ENCODE measurements at places on chromosomes 5 and 9.

GRCh38 chr5:169719360-169720314 is 82.6 kb downstream of the DOCK2 start:
- DNase-seq: no peak

DNA sequence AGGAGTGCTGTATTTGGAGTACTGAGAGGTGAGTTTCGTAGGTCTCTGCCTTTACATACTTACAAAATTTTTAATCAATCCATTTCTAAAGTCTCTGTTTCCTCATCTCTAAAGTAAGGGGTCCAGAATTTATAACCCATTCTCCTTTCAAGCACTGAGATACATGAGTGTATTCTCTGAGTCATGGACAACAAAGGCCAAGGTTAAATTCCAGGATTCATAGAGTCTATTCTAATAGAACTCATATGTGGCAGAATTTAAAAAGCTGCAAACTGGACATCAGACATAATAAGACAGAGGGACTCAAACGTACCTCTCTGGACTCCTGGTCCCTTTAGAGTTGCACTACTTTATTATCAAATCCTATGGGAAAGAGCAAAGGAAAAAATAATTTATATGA is 112.5 kb upstream of the SLIT3 start:
- DNase-seq: no peak

- no peak for DNase-seq
Measured at GRCh38 chr9:16360247-16360646, 510.2 kb downstream of the BNC2 start.

DNA sequence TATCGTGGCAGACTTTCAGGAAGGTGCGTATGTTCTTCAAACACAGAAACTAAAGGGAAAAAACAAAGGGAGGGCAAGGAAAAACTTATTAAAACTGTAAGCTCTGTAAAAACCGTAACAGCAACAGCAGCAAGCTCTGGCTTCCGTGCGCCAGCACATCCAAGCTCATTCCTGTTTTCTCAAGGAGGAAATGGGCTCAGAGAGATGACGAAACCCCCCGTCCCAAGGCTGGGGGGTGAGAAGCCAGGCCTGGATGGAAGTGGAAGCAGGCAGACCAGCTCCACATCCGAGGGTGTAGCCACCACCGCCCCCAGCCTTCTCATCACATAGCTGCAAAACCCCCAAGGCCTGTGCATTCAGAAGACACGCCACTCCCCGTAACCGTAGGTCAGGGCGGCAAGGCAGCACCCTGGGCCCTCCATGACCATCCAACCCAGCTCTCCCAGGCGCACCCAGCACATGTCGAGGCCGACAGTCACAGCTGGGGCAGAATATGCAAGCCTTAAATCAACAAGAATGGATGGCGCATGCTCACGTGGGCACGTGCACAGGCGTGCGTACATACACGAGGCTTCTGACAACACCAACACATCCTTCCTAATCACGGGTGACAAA is 52.8 kb downstream of the VAV2 start:
- DNase-seq: peak; percentile 6

GRCh38 chr9:93891549-93892310 is 63.4 kb downstream of the BARX1 start:
- DNase-seq: no peak

DNA sequence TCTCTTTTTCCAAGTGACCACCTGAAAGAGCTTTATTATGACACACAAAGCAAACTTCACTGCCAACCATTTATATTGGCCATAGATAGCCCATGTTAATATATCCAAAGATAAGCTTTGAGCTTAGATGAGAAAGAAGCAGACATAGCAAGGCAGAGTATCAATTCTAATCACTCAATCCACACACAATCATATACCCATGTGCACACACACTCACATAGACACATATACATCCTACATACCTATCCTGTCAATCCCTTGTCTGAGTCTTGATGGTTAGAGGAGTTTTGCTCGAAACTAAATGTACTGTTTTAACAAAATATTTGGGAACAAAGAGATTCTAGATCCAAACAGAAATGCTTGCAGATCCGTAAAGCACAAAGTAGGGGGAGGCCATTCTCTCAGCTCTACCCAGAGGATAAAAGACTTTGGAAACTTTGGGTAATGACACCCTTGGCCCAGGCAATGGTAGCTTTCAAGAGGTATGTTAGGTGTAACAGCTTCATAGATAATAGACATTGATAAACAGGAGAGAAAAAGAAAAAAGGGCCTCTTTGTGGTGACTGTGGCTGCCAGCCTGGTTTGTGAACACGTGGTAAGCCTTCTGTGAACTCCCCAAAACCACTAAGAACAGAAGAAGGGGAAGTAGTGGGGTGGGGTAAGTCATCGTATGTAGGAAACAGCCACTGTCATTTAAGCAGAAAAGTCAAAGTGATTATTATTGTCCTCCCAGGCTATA is 121.6 kb downstream of the TLR4 start:
- DNase-seq: peak; percentile 75

GRCh38 chr5:17203329-17204132 is 13.9 kb upstream of the BASP1 start:
- DNase-seq: no peak

- DNase-seq: no peak
Measured at GRCh38 chr5:179610109-179610902, 13.2 kb downstream of the HNRNPH1 start.

- no peak for DNase-seq
Measured at GRCh38 chr5:80215523-80215922, 40.3 kb downstream of the SERINC5 start.

- DNase-seq: no peak
Measured at GRCh38 chr5:140351609-140352334, 5.4 kb upstream of the HBEGF start.

DNA sequence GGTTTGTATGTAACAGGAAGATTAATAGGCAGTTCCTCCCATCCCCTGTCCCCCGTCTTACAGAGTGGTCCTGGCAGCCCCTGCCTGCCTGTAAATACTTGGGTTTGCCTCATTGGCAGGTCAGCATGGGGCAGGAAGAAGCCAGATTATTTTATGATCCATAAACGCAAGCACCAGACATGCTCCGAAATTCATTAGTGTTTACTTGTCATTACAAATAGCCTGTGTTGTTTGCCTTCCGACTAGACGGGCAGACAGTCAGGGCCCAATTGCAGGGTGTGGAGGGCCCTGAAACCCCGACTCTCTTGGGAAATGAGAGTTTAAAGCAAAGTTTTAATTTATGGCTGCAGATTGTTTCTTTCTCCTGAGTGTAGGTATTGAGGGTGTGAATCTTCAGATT is 97.2 kb downstream of the RALGPS1 start:
- DNase-seq: no peak

GRCh38 chr9:124441291-124441690 is 9.0 kb upstream of the ADGRD2 start:
- no peak for DNase-seq

DNA sequence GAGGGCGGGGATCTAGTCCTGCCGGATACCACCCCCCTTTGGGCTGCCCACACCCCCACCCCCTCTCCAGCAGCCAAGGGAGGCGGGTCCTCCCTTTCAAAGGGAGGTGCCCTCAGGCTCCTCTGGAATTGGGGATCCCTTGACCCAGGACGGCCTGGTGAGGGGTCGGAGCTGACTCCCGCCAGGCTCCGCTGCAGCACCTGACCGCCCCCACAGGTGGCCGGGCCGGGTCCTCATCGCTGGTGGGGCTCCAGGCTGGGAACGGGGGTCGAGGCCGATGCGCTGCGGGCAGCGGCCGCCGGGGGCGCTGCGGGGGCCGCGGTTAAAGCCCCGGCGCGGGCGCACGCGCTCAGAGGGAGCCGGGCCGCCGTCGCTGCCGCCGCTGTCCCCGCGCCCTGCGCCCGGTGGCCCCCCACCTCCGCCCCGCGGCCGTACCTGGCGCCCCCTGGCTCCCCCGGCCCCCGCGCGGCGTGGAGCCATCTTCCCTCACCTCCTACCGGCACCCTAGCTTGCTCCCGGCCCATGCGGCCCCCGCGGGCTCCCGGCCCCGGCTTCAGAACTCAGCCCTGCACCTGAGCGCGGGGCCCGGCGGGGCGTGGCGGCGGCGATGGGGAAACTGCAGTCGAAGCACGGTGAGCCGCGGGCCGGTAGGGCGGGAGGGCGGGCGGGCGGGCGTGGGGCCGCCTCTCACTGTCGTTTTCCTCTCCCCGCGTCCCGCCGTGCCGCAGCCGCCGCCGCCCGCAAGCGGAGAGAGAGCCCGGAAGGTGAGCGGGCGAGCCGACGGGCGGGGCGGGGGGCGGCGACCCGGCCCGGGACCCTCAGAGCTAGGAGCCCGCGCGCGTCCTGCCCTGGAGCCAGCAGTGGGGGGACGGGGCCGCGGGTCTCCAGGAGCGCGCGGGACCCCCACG is at the start of gene NKD2:
Gene NKD2 (plus strand): TSS at position 352 of the 908 bp plus-strand sequence. CDS start 256 bp downstream, at position 608.
- DNase-seq: peak; percentile 66

- DNase-seq: no peak
Measured at GRCh38 chr5:1504617-1505016, 19.1 kb downstream of the LPCAT1 start.

- DNase-seq: no peak
Measured at GRCh38 chr5:82863266-82863665, 213.9 kb downstream of the TMEM167A start.

DNA sequence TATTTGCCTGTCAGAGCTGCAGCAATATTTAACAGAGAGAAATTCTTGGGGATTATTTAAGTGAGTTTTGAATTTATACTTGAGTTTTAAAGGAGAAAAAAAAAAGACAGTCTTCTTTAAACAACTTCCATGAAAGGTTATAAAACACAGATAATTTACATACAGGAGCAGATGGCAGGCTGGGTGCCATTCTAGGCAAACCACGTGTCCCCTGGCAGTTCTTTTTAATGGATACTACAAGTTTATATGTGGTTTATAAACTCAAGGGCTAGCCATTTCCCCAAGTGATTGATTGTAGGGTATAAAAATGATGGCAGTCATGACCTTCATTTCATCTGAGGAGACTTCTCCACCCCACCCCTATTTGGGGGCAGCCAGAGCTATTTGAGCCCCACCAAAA is 166.6 kb downstream of the FSTL4 start:
- no peak for DNase-seq

DNA sequence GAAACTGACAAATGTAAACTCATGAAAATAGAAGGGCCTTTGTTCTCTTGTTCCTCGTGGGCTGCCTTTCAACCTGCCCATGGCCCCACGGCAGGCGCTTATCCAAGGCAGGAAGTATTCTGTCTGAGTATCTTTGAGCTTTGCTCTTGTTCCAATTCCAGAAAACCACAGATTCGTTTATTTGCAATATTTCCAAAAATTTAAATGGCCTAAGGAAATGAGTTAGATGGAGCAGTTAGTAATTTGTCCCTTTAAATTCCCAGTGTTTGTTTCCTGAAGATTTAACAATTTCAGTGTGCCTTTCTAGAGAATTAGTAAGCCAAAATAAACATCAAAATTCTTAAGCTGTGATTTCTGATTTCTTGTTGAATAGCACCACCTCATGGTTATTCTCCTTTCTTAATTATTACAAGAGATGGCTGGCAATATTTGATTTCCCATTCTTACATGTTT is 299.4 kb upstream of the RASA1 start:
- DNase-seq: no peak

DNA sequence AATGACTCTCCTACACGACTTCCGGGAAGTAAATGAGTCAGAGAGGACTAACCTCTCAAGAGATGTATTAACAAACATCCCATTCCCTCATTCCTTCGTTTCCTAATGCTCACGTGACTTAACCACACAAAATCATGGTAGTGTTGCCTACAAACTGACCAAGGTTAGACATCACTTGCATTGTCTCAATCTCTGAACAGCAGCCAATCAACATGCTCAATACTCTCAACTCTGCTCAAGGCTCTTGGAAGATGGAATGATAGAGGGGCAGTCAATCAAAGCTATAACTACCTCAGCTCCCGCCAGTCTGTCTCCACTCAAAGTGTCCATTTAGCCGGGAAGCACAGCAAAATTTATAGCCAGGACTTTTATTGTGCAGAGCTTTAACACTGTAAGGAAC is 143.8 kb upstream of the PIK3R1 start:
- no peak for DNase-seq

GRCh38 chr5:87136733-87137132 is 130.9 kb upstream of the RASA1 start:
- no peak for DNase-seq

GRCh38 chr9:37639841-37640240 is 10.9 kb upstream of the FRMPD1 start:
- no peak for DNase-seq

- no peak for DNase-seq
Measured at GRCh38 chr9:105118636-105119035, 125.8 kb upstream of the SLC44A1 start.

DNA sequence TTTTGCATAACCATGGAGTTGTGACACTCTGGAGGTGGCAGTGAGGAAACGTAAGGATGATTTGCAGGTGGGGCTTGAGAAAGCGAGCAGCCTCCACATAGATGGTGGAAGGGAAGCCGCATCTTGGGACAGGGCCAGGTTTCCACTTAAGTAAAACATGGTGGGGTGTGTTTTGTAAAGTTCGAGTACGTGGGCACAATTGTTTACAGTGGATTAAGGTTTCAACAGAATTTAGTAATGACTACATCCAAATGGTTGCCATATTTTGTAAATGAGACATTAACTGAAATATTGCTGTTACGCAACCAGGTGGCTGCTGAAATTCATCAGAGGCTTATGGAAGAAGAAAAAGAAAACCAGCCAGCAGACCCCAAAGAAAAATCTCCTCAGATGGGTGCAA is 85.4 kb upstream of the IL7R start:
- DNase-seq: no peak

- no peak for DNase-seq
Measured at GRCh38 chr5:28313953-28314352, 1275.6 kb upstream of the CDH9 start.

DNA sequence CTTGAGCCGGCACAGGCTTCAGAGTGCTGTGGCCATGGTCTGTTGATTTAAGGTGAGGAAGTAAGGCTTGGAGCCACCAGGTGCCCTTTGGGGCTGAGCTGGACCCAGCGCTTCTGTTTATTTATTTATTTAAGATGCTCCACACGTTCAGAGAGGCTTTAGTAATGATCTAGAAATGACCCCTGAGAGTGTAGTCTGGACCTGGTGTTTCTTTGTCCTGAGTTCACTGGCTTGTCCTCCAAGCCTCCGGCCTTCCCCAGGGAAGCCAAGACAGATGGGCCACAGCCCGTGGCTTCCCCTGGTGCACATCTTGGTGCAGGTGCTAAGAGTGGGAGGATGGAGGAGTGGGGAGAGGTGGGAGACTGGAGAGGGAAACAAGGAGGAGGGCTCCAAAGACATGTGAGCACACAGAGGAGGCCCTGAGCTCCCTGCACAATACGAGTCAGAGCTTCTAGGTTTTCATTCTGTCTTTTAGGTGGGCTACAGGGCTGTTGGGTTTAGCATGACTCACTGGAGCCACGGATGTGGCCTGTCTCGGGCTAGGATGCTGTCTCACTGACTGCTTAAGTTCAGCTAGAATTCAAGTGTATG is 56.9 kb downstream of the AHRR start:
- DNase-seq: no peak

DNA sequence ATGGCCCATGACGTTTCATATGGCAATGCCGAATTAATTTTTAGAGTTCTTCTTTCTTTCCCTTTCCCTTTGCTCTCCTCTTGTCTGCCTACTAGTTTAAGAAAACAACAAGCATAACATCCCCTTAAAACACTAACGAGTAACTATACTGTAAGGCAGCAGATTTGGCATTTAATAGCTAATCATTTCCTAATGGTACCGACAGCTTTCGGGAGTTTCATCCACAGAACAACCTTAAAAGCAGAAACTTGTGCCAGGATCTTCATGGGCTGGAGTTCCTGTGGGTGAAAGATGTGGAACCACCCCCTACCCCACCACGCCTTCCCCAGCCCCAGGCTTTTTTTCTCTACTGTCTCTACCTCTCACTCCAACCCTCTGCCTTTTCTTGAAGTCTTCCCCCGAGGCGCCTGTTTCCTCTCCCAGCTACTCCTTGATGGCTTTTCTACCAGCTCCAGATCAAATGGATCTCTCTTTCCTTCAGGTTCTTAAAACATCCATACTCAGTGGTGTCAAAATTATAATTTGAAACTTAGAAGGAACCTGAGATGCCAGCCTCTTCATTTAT is 319.5 kb downstream of the PIK3R1 start:
- DNase-seq: no peak

Data from CD8-positive, alpha-beta T cell (primary cell).